Stimulated activated CD4-positive, alpha-beta T cell treated with anti-CD3 and anti-CD28 coated beads, Interleukin-12 subunit alpha, Interleukin-12 subunit beta, amount 100 ng/mL, for 4 hours (primary cell): ENCODE measurements at places on chromosomes 3 and 15.

DNA sequence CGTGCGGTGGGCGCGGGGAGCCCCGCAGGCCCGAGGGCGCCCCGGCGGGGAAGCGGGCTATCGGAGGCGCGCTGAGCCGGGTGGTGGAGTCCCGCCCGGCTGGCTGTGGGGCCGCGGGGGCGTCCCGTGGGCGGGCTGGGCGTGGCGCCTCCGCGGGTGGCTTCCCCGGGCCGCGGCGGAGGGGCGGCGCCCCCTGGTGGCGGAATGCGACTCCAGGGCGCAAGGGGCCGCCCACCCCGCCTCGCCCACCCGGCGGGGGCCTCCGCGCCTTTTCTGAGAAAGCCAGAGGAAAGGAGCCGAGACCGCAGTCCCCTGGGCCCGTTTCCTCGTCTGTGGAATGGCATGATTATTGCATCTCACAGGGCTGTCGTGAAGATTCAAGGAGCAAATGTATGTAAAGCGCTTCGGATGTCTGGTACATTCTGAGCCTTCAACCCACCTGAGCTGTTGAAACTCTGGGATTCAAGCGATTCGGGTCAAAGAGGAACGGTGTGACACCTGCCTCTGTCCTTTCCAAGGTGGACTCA, 31.9 kb upstream of the RAB6B start:
- peak; percentile 81 for DNase-seq

- DNase-seq, result no peak
Measured at GRCh38 chr3:189276444-189277219, 104.9 kb downstream of the TPRG1 start.

DNA sequence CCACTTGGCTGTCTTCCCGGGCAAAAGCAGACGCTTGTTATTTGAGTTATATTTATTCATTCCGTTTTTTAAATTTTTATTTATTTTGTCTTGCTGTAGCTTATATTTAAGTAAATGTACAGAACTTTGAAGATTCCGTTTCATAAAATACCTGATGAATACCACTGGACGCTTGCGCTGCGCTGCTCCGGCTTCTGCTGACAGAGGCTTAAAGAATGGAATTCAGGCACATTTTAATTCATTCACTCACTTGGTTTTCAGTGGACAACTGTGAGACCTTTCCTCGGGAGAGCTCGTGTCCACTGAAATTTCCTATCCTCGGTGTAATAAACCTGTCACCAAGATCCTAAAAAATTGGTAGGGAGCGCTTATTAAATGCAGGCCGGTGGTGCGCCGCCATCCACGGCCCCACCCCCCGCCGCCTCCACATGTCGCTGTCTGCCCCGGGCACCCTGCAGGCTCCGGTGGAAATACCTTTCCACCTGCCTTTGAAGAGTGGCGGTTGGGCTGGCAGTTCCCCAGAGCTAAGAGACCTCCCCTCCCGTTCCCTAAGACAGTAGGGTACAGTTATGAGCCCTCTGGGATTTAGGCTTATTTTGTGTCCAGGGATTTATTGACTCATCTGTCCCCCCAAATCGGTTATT, 62.5 kb upstream of the UBE2E1 start:
- DNase-seq, result no peak

DNA sequence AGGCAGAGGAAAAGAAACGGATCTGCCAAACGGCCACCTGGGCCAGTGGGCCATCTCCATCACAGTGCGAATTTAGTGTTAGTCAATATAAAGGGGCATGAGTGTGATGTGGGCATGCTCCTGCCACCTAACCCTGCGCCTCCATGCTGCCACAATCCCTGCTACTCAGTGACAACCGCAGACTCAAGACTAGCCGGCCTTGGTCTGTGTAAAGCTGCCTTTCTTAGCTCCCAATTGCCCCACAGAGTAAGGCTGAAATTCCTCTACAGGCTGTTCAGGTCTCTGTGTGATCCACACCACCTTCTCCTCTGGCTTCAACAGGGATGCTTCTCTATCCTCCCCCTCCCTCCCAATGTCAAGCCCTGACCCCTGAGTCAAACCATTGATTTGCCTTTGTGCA, 269.7 kb downstream of the XXYLT1 start:
- no peak for DNase-seq

DNA sequence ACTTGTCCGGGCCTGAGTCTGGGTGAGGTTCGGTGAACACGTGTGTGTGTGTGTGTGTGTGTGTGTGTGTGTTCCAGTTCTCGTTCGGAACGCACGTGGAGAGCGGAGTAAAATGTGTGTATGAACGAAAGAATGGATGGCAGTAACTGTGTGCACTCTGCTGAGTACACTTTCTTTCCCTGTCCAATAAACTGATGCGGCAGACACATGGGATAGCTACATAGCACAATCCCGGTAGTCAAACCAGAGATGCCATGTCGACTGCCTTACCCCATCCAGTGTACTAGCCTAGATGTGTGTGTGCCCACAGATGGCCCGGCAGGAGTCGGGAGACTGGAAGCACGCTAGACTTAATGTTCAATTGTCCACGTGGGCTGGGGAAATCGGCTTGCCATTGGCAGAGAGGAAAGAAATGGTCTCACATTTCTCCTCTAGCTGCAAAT, 507 bp upstream of the GOLIM4 start:
- no peak for DNase-seq

DNA sequence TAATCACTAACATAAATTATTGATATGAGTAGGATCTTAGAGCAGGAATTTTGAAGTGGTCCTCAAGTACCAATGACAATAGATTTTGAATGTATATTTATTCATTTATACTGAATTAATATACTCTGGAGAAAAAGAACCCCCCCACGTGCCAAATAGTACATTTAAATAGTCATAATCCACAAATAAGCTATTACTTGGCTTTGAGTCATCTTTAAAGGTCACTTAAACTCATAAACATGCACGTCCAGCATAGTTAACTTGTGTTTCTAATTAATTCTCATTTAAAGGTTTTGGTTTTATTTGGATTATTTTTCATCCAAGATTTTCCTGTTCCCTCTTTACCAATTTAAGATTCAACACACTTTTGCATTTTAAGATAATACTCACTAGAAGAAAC, 35.1 kb downstream of the FGF7 start:
- DNase-seq, result no peak

DNA sequence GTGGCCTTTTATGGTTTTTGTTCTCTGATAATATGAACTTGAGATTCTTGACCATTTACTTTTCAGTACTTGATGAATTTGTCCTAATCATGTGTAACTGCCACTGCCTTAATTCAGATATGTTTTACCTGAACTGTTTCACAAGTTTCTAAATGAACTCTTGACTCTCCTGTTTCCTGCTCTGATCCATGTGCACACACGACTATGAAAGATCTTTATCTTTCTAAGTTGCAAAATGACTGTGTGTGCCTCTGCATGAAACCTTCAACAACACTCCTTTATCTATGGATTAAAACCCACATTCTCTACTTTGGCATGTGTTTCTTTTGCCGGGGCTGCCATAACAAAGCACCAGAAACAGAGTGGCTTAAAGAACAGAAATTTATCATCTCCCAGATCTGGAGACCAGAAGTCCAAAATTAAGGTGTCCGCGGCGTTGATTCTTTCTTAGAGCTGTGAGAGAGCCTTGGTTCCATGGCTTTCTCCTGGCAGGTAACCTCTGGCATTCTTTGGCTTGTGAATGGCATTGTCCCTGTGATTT, 275.0 kb downstream of the ADAMTSL3 start:
- no peak for DNase-seq

DNA sequence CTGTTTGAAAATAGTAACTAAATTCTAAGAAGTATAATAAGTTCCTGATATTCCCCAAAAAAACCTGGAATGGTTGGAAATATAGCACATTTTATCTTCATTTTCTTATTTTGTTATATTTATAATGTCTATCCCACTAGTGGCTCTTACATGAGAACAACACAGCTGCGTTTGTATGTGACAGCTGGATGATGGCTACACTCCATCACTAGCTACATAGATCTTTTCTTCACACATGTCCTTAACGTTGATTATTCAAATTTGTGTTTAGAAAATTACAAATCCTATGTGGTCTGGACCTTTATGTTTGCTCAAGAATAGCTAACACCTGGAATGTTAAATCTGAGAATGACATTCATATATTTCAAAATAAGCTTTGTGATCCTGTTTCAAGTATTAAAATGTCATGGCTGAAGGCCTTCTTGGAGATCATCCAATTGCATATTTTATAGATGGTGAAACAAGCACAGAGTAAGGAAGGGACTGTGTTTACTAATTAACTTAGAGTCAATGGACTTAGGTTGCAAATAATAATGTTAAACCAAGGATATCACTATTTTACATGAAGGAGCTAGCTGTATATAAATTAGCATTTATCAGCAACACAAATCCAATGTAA, 60.8 kb downstream of the ATP13A5 start:
- DNase-seq, result no peak

GRCh38 chr3:89506462-89507103, 399.2 kb downstream of the EPHA3 start:
- no peak for DNase-seq

- no peak for DNase-seq
Measured at GRCh38 chr3:129937717-129938116, 36.8 kb upstream of the TRH start.

DNA sequence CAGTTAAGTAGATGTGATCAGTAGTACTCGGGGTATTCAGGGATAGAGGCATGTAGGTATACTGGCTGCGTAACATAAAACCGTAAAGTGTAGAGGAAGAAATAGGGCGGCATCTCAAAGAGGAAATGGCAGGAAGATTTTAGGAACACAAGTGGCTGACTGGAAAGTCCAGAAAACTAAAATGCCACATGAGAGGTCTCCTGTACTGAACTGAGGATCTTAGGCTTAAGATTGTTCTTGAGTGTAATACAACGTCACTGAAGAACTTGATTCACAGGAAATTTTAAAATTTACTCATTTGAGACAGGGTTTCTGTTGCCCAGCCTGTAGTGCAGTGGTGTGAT, 2.3 kb upstream of the LMLN start:
- DNase-seq, result no peak

DNA sequence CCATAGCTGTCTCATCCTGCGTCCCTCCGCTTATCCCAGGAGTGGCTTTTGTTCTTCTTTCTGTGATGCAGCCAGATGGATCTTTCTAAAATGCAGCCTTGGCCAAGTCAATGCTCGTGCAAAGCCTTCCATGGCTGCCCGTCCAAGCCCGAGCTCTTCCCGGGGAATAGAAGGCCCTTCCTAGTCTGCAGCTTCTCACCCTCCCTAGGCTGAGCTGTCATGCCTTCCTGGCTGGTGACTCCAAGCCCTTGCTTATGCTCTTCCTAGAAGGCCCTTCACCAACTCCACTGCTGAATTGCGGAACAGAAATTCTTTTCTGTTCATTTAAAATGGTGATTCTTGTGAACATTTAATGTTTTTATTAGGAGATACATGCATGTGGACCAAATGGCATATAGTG, 95.9 kb downstream of the SMAD6 start:
- DNase-seq, result no peak

- DNase-seq, result no peak
Measured at GRCh38 chr3:23928524-23928923, 11.6 kb downstream of the RPL15 start.
